ENCODE measurements at places on chromosomes 16 and 17.

- no peak for DNase-seq
Observed at GRCh38 chr17:39920218-39921210, 2.1 kb upstream of the GSDMB start.

- peak; percentile 91 for DNase-seq
Observed at GRCh38 chr17:81967533-81968395, 6.8 kb upstream of the NOTUM start.

GRCh38 chr17:7186241-7186640, 7.1 kb upstream of the ASGR1 start:
- no peak for DNase-seq

GRCh38 chr17:58980706-58981481, 125.8 kb downstream of the TRIM37 start:
- no peak for DNase-seq

GRCh38 chr16:19859603-19860002, 25.0 kb downstream of the GPRC5B start:
- DNase-seq: no peak

DNA sequence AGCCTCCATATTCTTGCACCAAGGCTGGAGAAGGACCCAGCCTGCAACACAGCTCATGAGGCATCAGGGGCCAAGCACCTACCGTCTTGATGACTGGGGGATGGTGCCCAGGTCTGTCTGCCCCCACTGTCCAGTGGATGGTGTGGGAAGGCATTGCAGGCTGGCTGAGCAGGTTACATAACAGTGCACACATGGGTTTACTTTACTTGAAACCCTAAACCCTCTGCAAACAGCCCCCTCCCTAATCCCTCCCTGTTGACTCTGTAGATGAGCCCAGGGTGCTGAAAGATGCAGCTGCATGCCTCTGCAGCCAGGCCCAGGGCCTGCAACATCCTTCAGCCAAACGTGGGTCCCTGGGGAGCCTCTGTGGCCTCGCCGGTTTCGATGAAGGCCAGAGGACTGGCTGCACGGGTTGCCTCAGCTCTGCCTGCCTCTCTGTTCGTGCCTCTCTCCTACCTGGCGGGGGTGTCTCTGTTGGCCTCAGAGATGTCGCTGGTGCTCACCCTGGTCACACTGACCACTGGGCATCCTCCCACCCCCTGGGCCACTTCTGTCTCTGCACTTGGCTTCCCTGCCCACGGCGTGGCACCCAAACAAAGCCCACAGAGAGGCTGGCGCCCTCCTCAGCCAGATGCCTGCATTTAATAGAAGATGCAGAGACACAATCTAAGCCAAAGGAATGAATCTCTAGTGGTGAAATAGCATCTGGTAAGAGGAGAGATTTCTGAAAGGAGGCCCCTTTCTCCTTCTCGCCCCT, 95.1 kb downstream of the METRNL start:
- no peak for DNase-seq

DNA sequence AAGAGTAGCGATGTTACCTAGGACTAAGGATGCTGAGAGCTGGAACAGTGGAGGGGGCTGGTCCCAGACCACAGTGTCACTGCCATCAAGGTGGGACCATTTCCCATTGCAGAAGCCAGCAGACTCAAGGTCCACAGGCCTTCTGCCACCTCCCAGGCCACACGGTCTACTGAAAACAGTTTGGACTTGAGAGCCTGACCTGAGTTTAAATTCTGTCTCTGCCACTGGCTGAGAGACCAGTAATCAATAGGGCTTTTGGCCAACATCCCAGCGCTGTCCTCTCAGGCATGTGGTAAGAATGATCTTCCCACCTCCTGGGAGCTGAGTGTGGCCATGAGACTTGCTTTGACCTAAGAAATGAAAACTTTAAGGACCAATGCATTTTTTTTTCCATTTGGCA, 331.4 kb upstream of the CDH5 start:
- DNase-seq: no peak

GRCh38 chr17:1470755-1471462, 14.9 kb upstream of the CRK start:
- DNase-seq: no peak

GRCh38 chr16:85989863-85990643, 91.1 kb downstream of the IRF8 start:
- no peak for DNase-seq

Measured in stimulated activated CD4-positive, alpha-beta T cell treated with anti-CD3 and anti-CD28 coated beads, TNF-alpha, amount 100 ng/mL, for 24 hours (primary cell).